ENCODE measurements at places on chromosomes 12 and 14.

DNA sequence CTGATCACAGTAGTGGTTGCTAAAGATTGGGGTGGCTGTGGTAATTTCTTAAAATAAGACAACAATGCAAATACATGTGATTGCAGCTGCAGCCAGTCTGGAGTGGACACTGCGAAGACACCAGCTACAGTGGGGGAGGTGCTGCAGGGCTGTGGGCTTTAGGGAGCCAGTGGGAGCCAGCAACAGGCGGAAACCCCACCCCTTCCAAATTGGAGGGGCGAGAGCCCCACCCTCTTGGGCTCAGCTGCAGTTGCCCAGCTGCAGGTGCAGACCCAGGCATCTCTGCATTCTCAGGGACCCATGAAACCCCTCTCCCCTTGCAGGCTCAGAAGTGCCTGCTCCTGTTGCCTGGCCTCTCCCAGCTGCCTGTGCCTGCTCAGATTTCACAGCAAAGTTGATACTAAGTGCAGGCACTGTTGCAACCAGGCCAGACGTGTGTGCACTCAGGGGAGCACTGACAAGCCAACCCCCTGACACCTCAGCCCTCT is 104.8 kb downstream of the MYF5 start:
- no peak for DNase-seq

GRCh38 chr14:39212034-39212433 is 21.7 kb upstream of the MIA2 start:
- DNase-seq = peak; percentile 7

DNA sequence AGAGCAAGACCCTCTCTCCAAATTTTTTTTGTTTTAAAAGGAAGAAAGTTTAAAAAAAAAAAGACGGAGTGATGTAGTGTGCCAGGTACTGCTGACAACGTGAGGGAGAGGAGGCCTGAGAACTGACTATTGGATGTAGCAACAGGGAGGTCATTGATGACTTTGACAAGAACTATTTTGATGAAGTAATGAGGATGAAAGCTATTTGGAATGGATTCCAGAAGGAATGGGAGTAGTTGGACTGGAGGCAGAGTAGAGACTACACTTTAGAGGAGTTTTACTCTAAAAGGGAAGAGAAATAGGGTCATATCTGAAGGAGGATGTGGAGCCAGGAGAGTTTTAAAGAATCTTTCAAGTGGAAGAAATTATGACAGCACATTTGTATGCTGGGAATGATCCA is 27.8 kb upstream of the SLC38A2 start:
- peak; percentile 83 for DNase-seq

DNA sequence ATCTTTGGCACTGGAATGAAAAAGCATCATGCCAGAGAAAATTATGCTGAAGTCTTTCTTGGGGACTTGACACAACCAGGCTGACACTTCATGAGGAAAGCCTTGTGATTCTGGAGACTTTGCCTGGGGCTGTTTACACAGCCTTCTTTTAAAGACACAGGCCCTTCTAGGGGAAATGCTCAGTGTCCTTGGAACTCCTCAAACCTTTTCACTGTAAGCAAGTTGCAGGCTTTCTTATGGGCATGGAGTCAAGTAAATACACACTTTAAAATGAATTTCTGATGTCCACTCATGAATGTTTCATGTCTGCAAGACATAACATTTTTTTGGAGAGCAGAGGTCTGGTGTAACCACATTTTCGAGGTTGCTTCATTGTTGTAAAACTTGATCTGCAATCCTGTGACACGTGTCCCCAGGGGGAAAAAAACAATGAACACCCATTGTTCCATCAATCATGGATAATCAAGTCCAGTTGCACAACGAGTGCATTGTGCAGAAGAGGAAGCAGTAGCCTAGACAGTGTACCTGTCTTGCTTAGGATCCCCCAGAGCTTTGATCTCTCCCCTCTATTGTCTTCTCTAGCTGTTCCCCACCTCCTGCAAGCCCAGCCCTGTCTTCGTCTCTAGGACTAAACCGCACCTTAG is 155.1 kb upstream of the PRICKLE1 start:
- DNase-seq = peak; percentile 45

DNA sequence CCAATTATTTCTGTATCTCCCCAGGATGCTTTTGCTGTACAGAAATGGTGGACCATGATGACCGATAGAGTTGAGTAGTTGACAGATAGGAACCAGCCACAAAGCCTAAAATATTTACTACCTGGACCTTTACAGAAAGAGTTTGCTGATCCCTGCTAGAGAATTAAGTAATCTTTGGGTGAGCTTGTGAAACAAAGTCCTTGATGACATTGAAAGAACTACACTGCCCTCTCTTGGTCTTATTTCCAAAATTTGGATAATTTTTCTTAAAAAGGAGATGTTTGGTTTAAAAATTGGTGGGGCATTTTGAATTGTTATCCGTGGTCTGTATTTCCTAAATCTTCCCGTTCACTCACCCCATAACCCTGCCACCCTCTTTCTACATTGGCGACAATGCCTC is 13.7 kb upstream of the TCTN1 start:
- DNase-seq = peak; percentile 66

DNA sequence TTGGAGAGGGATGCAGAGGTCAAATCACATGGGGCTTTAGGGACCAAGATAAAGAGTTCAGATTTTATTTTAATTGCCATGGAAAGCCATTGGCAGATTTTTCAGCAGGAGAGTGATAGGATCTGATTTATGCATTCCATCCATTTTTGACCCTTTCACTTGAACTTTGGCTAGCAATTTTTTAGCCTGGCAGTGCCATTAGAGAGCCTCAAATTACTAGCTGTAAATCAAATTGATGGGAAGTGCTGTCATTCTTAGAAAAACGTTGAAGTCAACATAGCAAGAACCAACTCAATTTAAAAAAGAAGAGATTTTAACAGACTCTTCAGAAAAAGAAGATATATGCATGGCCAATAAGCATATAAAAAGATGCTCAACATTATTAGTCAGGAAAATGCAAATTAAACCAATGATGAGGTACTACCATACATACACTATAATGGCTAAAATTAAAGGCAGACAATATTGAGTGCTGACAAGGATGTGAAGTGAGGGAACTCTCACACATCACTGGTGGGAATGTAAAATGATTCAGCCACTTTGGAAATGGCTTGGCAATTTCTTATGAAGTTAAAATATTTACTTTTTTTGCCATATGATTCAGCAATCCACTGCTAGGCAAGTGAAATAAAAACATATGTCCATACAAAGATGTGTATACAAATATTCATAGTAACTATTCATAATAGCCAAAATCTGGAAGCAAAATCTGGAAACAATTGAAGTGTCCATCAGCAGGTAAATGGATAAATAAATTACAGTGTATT is 89.7 kb downstream of the PTCSC3 start:
- peak; percentile 50 for DNase-seq

DNA sequence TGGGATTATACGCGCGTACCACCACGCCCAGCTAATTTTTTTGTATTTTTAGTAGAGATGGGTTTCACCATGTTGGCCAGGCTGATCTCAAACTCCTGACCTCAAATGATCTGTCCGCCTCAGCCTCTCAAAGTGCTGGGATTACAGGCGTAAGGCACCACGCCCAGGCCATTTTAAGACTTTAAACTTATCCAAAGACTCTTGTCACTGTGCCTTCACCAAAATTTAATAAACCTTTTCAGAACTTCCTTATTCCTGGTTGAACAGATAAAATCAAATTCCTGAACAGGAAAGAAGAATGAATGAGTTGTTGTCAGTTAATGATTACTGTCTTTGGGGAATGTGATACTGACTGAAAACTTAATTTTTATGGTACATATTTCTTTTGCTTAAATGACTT is 37.8 kb downstream of the GIT2 start:
- DNase-seq = no peak

GRCh38 chr14:70916799-70917198 is 9.5 kb downstream of the PCNX1 start:
- no peak for DNase-seq

- DNase-seq = no peak
Measured at GRCh38 chr12:9388379-9388778, 180.2 kb upstream of the PZP start.

GRCh38 chr12:59452259-59452658 is 143.6 kb upstream of the SLC16A7 start:
- peak; percentile 89 for DNase-seq

GRCh38 chr12:70719672-70720420 is 82.6 kb upstream of the PTPRB start:
- peak; percentile 63 for DNase-seq

- DNase-seq = no peak
Measured at GRCh38 chr12:48556631-48557030, 13.2 kb downstream of the LALBA start.

GRCh38 chr12:110766311-110767154 is 23.8 kb upstream of the PPP1CC start:
- no peak for DNase-seq

DNA sequence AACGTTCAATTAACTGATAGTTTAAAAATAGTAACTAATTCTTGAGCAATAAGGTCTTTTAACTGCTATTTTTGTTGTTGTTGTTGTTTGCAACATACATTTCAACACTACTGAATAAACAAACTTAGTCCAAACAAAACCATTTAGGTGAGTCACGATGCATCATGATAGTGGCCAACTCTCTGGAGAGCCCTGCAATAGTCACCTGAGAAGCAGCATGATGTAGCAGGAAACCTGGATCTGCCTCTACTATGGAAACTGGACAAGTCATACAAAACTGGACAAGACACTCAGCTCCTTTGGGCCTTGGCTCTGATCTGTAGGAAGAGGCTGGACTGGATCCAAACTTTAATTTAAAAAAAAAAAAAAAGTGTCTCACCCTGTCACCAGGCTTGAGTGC is 117.3 kb downstream of the MED13L start:
- DNase-seq = no peak

DNA sequence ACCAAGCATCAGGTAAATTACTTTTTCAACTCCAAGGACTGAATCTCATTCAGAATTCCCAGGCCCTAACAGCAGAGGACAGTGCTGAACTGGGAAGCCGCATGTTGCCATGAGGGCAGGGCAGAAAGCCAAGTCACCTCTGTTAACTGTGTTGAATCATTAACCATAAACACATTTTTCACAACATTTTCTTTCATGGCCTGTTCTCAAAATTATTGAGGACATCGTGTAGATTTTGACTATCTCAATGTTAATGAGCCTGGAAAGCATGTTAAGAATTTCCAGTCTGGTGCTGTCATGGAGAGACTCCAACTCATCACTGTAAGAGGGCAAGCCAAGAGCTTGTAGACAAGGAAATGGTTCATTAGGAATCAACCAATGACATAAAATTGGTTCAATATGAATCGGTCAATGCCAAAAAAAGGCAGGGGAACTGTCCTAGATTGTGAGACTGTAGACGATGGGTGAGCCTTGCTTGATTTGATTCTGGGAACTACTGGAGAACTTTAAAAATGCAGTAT is 33.7 kb downstream of the CPM start:
- DNase-seq = peak; percentile 94

- peak; percentile 40 for DNase-seq
Measured at GRCh38 chr14:33569821-33570687, 380.8 kb downstream of the EGLN3 start.

- no peak for DNase-seq
Measured at GRCh38 chr14:88346048-88346639, 23.1 kb upstream of the KCNK10 start.

GRCh38 chr12:107510211-107510610 is 175.4 kb upstream of the PWP1 start:
- no peak for DNase-seq

GRCh38 chr14:70856851-70857495 is 47.7 kb upstream of the MAP3K9 start:
- peak; percentile 95 for DNase-seq

DNA sequence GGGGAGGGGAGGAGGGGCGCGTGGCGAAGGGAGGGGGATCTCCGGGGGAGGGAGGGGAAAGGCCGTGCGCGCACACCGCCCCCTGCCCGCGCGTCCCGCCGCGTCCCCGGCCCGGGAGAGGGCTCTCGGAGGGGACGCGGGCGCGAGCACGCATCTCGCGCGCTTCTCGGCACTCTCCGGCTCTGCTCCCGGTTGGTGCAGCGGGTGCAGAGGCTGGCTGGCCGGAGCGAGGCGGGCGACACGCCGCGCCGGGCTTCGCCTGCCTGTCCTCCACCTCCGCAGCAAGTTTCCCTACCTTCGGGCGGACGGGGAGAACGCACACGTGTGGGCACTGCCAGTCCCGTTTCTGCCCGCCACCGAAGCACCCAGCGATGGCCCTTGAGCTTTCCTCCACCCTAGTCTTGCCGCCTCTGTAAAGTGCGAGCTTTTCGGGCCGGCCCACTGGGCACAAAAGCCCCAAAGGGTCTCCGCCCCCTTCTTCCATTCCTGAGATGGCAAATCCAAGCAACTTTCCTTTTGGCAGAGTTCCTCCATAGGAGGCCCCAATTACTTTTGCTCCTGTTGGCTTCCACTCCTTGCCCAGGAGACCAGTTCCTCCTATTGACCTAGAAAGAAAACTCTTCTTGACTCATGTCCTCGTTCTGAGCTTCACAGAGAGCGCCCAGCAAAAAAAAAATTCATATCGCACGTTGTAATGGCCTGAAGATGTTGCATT is 363 bp upstream of the CSAD start:
- peak; percentile 83 for DNase-seq

GRCh38 chr14:32005628-32006027 is 71.5 kb upstream of the ARHGAP5 start:
- DNase-seq = no peak

- DNase-seq = no peak
Measured at GRCh38 chr12:114504311-114504710, 98.4 kb upstream of the TBX5 start.

GRCh38 chr12:47819138-47819895 is 386 bp downstream of the HDAC7 start:
- no peak for DNase-seq

- no peak for DNase-seq
Measured at GRCh38 chr12:31235868-31236395, 90.0 kb downstream of the SINHCAF start.

Measured in fibroblast of skin of scalp (primary cell).